Stimulated activated CD4-positive, alpha-beta T cell treated with anti-CD3 and anti-CD28 coated beads, Interleukin-2, amount 100 ng/mL, for 48 hours (primary cell): ENCODE measurements at places on chromosomes 13 and 19.
A peak's percentile ranks its signal among the peaks of the same experiment; 100 is the strongest.

- peak; percentile 86 for DNase-seq
These were observed 9.8 kb upstream of the DPF1 start for GRCh38 chr19:38233740-38234251.

DNA sequence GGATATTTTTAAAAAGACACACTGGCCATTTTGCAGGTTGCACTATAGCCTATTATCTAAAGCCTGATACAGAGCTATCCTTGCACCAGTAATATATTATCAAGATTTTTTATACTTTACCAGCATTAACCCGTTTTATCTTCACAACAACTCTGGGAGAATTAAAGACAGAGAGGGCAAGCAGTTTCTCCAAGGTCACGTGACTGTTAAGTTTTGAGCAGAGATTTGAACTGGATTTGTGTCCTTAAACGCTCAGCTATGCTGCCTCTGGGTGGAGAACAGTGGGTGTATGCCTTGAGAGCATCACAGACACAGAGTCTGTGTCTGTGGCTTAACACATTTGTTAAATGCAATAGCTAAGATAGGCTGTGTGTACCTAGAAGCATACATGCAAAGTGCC is 147.2 kb downstream of the MYO16 start:
- no peak for DNase-seq

DNA sequence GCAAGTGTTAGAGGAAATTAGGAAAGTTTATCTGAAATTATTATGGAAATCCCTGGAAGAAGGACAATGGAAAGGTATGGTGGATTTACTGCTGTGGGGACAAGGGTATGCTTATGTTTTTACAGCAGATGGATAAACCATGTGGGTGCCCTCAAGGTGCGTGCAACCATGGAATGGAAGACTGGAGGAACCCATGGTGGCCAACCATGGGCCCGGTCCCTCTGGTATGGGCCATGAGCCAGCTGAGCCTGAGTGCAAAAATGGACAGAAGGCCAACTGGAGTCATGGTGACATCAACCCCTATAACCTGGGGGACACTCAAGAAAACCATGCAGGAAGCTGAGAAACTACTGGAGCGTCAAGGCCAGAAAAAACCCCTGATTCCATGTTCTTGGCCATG is 46.1 kb upstream of the ZNF726 start:
- no peak for DNase-seq

- no peak for DNase-seq
These were observed 1096.8 kb upstream of the PCDH20 start for GRCh38 chr13:62512194-62513141.

- DNase-seq: no peak
These were observed 201.4 kb downstream of the DIAPH3 start for GRCh38 chr13:59962343-59962742.

GRCh38 chr19:5182751-5183150 is 157.9 kb downstream of the PTPRS start:
- DNase-seq: no peak

- DNase-seq: no peak
These were observed 1044.4 kb downstream of the UQCRFS1 start for GRCh38 chr19:28168557-28168956.

DNA sequence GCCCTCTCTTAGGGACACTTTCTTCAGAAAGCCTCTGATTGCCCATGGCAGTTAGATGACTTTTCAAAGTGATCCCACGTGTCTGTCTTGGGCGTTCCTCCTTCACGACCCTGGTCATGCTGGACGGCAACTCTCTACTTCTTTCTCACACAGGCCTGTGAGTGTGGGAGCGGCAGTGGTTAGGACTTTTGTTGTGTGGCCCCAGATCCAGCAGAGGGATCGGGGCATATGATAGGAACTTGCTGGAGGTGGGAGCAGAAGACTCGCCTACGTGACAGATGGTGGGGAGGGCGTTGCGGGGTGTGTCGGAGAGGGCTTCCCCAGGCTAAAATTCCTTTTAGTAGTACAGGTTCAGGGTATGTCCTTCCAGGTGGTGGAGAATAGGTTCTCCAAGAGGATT is 289.5 kb upstream of the MAB21L1 start:
- DNase-seq: no peak

- no peak for DNase-seq
These were observed 2.3 kb downstream of the PLPP2 start for GRCh38 chr19:288911-289310.

GRCh38 chr19:53875602-53876325 is 6.2 kb upstream of the PRKCG start:
- no peak for DNase-seq

DNA sequence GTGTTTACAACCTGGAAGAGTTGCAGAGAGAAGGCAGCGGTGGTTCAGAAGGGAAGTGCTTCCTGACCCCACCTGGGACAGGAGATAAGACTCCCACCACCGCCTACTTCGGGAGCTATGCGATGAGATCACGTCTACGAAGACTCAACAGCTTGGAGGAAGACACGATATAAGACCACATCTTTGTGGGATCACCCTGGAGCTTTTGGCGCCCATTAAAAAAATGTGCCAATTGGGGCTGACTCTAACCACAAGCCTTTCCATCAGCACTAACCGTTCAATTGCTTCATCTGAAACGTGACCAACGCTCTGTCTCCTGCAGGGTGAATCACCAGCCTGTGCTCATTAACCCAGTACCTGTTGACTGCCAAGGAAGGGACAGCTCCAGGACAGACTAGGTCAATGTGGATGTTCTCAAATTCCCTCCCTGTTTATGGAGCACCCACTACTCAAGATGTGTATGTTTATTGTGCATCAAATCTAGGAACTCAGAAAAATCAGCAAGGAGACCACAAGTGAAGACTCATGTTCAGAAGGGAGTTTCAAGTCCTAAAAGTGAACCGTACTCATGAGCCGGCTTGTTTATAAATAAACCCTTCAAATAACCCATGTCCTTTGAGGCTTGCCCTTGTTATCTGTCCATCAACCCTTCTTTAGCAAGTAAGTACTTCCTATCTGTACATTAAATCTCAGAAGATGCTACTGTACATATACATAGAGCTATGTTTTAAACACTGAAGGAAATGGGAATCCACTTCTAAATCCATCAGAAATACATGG is 67.5 kb downstream of the LATS2 start:
- no peak for DNase-seq

GRCh38 chr13:28392428-28392827 is 102.5 kb downstream of the FLT1 start:
- DNase-seq: no peak

GRCh38 chr13:27201661-27202060 is 30.1 kb upstream of the USP12 start:
- DNase-seq: no peak

DNA sequence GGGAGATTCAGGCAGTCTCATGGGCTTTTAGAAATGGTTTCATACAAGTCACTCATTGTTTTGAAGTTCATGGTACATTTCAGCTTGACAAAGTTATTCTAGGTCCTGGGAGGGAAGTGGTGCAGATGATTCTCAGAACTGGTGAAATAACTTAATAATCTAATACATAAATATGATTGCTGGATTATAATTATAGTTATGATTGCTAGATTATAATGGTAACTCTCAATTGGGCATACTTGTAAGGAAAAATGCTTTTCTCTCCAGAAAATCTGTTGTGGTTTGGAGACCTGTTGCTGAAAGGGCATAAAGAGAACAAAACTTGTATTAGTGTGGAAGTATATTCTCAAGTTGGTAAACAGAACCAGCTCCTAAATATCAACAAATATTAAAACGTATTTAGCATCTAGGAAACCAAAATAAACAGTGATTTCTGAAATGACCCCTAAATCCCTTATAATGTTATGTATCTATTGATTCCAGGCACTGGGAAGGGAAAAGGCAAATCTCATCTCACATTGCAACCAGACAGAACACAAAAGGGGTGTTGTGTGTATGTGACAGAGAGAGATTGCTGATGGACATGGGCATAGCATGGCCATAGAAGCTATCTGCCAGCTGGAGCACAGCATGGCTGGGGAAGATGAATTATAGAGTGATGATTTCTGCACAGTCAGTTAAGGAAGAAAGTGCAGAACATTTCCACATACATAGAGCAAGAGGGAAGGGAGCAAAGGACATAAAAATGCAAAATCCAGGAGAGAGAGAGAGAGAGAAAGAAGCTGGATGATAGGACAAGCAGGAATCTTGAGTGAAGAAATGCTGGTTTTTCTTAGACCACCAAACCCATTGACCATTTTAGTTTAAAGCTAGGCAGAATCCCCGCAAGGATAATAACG is 87.1 kb upstream of the FRY start:
- DNase-seq: no peak

- no peak for DNase-seq
These were observed 18.8 kb downstream of the CYTH2 start for GRCh38 chr19:48487948-48488347.

GRCh38 chr19:21463449-21464105 is 41.8 kb upstream of the ZNF429 start:
- no peak for DNase-seq

DNA sequence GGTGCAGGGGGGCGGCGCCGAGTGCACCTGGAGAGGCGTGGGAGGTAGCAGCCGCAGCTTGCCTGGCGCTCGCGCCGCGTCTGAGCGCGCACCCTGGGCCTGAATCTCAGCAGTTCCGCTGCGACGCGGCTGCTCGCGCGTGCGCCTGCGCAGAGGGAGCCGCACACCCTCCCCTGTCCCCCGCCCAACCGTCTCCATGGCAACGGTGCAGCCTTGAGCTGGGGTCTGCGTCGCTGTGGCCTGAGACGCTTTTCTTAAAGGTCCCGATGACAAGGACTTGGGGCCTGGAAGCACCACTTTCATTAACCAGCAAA is at the start of gene PNMA8B:
PNMA8B (minus strand) TSS at position 82 of the 314 bp plus-strand sequence. CDS start 402 bp downstream, outside the sequence.
- no peak for DNase-seq

DNA sequence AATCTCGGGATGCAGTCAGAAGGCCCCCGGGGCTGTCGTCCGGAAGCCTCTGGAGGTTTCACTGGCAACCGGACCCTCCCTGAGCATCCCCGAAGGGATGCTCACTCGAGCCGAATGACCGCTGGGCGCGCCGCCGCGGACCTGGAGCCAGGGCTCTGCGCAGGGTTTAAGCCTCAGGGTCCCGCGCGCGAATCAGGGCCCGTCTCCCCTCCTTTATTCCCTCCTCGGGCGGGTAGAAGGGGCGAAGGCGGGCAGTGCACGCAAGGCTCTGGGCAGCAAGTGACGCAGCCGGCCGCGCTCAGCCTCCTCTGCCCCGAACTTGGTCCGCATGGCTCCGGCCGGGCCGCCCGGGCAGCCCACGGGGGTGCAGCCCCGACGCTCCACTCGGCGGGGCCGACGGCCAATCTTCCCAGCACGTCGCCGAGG is 572 bp downstream of the SHISA2 start:
- DNase-seq: no peak

DNA sequence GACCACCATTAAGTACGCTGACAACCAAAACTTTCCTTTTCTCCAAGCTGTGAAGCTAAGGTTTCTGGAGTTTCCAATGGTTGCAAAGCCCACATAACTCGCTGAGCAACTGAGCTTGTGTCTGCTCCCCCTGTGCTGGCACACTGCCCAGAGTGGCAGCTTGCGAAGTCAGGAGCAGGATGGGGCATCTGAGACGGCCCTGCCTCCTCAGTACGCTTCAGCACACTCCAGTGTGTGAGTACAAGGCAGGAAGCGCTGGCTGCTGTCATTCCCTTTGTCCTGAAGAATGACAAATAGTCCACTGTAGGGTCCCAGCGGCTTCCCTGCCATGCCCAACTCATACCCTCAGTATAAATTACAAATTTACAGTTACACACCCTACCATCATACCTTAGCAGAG is 51.5 kb downstream of the SKA3 start:
- DNase-seq: no peak

DNA sequence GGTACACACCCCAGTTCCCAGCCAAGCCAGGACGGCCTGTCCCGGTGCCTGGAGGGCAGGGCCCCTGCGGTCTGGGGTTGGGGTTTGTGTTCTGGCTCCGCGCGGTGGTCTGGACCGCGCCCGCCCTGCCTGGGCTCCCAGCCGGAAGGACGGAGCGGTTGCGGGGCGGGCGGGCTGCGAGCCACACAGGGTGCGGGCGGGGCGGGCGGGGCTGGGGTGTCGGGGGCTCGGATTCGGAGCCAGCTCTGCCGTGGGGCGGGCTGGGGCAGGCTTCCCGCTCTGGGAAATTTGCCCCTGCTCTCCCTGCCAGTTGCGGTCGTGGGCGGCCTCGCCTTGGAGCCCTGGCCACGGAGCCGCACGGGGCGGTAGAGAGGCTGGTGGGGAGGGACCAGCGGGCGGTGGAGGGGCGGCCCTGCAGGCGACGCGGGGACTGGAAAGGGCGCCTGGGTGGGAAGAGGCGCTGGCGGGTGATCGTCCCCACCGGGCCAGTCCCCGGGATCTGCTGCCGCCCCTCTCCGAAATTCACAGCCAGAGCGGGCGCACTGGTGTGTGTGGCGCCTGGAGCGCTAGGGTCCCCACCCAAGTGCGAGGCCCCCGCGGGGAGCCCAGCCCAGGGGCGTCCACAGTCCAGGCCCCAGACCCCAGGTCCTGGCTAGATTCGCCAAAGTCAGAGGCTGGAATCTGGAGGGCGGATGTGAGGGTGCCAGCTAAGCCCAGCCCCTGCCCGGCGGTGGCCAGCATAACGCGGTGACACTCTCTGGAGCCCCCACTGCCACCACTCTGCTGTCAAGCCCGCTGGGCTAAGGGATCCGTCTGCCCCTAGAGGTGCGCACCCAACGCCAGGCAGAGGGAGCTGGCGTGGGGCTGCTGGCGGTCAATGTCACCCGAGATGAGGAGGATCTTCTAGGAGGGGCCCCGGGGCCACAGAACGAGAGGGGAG is 11.0 kb upstream of the ZNF492 start:
- no peak for DNase-seq

DNA sequence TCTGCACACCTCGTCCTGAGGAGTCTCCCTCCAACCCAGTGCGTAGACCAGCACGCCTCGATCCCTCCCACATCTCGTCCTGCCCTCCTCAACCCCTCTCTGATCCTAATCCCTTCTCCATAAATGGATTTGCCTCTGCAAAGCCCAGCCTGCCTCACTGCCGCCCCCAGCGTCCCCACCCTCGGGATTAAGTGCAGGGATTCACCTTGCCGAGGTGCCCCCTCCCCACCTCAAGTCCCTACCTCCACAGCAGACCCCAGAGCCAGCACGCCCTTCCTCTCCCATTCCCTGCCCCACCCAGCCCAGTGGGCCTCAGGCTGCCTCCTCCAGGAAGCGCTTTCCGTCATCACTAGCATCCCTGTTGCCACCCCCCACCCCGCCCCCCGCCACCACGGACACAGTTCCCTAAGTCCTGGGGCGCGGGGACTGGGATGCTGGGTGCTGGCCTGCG is 4.0 kb downstream of the KLF16 start:
- no peak for DNase-seq

DNA sequence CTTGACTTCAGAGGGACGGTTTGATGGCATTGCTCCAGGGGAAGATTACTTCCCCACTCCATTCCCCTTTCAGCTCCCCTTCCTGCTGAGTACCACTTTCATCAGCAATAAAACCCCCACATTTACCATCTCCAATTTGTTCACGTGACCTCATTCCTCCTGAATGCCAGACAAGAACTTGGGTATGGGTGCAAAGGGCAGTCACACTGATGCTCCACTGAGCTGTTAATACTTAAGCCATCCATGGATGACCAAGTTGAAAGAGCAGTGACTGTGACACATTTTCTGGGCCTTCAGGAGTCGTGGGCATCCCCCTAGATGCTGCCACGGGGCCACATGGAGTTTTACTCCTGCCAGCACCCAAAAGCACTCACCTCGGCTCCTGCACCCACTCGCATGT is 93.1 kb downstream of the STOML3 start:
- DNase-seq: no peak
